Stimulated activated CD8-positive, alpha-beta memory T cell treated with anti-CD3 and anti-CD28 coated beads, Interleukin-2, amount 100 ng/mL, for 48 hours (primary cell): ENCODE measurements at places on chromosomes 6 and 20.

DNA sequence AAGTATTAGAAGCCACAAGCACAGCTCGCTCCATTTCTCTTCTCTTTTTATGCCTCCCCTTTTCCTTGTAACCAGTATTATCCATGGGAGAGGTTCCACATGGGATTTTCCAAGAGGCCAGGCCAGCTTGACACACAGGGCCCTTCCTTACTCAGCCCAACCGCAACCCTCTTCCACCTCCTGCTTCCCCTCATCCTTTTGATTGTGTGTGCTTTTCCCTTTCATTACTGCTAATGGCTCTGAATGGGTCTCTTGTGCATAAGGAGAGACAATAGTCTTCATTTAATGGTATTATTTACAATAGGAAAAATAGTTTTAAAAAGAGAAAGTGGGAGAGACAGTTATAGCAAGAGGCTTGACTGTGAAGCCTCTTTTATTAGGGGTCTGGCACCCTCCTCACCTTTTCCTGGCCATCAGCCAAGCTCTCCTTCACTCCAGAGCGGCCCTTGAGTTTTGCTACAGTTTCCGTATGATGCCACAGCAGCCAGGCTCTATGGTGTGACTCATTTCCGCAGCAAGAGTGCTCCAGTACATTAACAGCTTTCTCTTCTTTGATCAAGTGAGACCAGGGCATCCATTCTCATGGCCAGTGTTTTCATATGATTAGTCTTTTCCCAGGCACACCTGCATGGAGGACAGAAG, 579.5 kb downstream of the TFAP2B start:
- no peak for DNase-seq

DNA sequence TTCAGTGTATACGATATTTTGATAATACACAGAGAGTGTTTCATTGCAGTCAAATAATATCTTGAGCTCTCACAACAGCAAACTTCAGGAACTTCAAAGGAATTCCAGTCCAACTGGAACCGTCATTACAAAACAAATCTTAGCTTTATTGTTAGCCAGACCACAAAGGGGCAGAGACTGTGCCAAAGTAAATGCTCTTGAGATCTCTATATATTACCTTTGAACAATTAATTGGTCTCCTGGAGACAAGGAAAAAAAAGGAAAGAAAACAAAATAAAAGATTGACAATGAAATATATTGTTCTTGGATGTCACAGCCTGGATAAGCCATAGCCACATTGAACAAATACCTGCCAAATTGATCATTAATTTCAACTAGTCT, 70.0 kb downstream of the FOXC1 start:
- no peak for DNase-seq

- no peak for DNase-seq
Measured at GRCh38 chr6:149056777-149057463, 260.6 kb upstream of the TAB2 start.

GRCh38 chr6:92582211-92582610, 837.1 kb downstream of the EPHA7 start:
- DNase-seq: no peak

GRCh38 chr6:113403966-113404595, 453.1 kb upstream of the MARCKS start:
- no peak for DNase-seq

DNA sequence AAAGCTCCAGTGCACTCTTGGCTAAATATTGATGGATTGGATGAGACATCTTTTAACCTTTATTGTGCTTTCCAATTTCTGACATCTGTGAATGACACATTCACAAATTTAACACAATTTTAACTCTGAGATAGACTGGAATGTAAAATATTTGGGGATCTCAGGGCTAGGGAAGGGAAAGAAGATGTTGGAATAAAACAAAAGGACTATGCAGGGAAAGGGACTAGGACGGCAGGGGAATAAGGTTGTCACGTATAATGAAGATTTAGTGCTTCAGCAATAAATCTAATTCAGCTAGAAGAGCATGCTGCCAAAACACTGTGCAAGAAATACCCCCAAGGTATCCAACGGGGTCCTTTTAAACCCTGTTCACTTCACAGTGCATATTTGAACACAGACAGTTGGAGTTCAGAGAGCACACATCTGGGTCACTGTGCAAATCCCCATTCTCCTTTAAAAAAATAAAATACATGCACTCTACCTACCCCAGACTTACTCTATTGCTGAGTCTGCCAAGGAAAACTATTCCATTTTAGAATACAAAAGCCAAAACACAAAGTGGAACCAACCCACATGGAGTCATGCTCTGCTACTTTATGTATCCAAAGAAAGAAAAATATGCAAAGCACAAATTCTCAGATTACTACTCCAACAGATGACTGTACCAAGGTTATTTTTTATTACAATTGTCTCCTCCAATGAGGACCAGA, 151.0 kb upstream of the RSPO3 start:
- DNase-seq: no peak

DNA sequence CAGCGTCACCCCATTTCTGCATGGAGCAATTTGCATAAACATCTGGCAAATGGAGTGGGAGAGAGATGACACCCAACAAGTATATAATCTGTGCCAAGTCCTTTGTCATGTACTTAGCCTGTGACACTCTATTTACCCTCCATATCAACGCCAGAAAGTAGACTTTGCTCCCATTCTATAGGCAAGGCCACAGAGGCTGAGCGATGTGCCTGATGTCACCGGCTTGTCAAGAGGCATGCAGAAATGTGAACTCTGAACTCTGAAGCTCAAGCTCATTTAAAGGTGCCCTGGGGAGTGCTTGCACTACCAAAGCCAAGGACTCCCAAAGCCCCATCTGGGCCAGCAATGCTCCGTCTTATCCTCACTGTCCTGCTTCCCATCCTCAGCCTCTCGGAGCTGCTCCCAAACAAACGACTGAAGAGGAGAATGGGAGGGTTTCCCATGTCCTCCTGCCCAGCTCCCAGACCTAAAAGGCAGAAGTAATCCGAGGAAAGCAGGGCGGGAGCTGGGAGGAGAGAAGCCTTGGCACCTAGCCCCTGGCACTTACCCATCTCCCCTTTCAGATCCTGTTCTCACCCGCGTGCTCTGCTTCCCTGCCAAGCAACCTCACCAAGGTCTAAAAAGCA, 9.2 kb downstream of the CPNE5 start:
- DNase-seq: no peak

DNA sequence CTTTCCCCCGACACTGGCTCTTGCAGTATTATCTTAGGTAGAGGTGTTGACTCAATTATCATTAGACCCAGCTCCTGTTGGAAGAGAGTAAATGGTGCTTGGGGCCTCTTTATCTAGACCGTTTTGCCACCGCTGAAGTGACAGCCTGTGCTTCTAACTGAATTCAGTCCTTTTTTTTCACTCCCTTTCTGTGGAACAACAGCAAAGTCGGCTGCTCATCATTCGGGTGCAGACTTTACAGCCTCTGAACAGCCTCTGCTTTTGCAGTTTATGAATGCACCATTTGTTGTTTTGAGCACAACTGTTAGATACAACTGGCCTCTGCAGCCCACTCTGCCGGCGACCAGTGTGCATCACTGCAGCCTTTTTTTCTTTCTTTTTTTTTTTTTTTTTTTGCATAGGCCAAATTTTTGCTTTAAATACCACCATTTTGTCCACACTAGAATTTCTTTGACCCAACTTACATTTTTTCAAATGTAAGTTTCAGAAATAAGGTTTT, 35.8 kb downstream of the RREB1 start:
- DNase-seq: no peak

- no peak for DNase-seq
Measured at GRCh38 chr6:122817766-122818165, 28.7 kb downstream of the SMPDL3A start.

GRCh38 chr20:11676630-11677287, 240.9 kb upstream of the BTBD3 start:
- DNase-seq: no peak

- no peak for DNase-seq
Measured at GRCh38 chr6:36381502-36382389, 5.7 kb downstream of the ETV7 start.

DNA sequence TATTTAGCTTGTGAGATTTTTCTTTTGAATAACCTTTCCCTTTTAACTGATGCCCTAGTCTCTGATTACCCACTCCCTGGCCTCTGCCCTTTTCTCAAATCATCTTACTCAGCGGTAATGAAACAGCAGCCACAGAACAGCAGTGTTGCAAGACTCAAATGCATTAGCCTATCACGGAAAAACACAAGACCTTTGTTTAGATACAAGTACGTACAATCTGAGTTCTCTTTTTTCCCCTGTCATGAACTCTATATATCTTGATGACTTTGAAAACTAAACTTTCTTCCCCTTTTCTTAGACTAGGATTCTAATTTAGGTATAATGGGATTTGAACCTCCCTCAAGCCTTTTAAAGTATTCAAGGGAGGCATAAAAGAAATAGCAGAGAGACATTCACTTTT, 1034.9 kb downstream of the EYS start:
- DNase-seq: no peak

- DNase-seq: no peak
Measured at GRCh38 chr6:36353411-36353915, 16.8 kb upstream of the BNIP5 start.

- no peak for DNase-seq
Measured at GRCh38 chr6:85118233-85118632, 331.6 kb upstream of the NT5E start.

GRCh38 chr6:65900928-65901327, 193.9 kb upstream of the EYS start:
- DNase-seq: no peak

DNA sequence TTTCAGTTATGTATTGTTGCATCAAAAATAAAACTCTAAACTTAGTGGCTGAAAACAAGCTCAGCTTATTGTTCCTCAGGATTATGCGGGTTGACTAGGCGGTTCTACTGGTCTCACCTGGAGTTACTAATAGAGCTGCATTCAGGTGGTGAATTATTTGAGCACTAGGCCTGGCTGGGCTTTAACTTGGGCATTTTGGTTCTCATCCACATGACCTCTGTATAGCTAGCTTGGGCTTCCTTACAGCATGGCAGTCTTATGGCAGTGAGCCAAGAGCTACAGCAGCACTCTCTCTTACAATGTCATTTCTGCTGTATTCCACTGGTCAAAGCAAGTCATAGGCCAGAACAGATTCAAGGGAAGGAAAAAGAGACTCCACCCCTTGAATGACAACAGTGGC, 1.6 kb downstream of the PGBD1 start:
- no peak for DNase-seq

- DNase-seq: no peak
Measured at GRCh38 chr20:33833333-33833732, 22.2 kb downstream of the CHMP4B start.

DNA sequence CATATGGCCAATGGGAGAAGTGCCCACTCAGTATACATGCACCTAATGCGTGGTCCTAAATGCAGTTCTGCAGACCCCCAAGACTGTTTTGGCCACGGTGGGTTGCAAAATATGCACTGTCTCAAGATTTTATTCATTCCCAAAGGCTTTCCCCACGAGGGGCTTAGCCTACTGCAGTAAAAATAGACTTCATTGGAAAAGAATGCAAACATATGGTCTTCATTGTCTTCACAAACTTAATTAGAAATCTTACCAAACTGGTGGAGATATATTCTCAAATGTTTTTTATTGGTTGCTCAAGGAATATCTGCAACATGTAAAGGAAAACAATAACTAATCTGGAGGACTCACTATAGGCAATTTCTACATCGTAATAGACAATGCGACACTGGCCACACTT, 31.6 kb upstream of the PRL start:
- no peak for DNase-seq

DNA sequence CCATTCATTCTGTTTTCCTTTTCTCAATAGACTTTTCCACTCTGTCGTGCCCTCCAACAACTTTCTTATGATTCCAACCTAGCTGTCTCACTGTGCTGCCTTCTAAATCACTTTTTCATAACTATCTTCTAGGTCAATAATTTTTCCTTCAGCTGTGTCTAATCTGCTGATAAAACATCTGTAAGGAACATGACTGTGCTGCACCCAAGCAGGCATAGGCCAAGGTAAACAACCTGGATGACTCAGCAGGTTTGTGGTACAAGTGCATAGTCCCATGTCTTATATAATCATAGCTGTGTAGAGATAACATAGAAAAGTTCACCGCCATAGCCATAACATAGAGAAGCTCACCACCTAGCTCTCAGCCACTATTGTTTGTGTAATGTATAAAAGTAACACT, 332.3 kb downstream of the PLCB1 start:
- DNase-seq: no peak

GRCh38 chr6:143586557-143586956, 75.0 kb upstream of the FUCA2 start:
- DNase-seq: no peak

DNA sequence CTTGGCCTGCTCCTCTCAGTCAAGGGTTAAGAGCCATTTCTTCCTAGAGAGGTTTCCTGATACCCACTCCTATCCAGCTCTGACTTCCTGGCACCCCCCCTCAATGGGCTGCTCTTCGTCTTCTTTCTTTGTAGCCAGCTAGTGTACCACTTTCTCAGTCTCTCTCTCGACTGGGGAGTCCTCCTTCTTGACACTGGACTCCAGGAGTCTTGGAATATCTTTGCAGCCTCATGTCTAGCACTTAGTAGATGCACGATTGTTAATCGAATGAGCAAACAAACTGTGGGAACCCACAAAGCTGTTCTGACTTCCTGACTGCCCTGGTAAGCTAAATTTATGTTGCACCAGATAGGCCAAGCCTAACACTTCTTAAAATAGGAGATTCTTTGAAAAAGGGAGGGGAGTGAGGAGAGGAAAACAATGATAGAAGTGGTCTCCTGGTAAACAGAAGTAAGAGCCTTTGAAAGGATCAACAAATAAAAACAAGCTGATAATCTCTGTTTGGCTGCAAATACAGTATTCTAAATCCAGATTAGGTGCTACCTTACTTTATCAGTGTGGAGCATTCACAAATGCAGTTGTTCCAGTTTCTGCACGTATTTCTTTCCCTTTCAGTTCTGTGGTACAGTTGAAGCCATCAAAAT, 160.1 kb upstream of the CITED2 start:
- no peak for DNase-seq

DNA sequence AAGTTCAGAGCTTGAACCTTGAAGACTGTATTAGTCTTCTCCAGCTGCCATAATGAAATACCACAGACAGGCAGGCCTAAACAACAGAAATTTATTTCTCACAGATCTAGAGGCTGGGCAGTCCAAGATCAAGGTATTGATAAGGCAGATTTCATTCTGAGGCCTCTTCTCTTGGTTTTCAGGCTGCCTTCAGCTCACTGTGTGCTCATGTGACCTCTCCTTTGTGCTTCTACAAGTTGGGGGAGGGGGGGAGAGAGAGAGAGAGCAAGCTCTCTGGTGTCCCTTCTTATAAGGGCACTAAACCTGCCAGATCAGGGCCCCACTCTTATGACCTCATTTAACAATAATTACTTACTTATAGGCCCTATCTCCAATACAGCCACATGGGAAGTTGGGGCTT, 102.6 kb upstream of the RSPO3 start:
- DNase-seq: no peak

- no peak for DNase-seq
Measured at GRCh38 chr20:52150440-52151258, 40.9 kb downstream of the ZFP64 start.

- DNase-seq: no peak
Measured at GRCh38 chr20:15236812-15237211, 899.4 kb upstream of the FLRT3 start.

DNA sequence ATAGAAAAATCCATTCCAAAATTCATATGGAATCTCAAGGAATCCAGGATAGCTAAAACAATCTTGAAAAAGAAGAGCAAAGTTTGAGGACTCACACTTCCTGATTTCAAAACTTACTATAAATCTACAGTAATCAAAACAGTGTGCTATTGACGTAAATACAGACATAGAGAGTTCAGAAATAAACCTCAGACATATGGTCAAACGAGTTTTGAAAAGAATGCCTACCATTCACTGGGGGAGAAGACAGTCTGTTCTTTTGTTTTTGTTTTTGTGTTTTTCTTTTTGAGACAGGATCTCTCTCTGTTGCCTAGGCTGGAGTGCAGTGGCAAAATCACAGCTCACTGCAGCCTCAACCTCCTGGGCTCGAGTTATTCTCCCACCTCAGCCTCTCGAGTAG, 25.3 kb upstream of the PROKR2 start:
- DNase-seq: no peak
